ENCODE measurements at places on chromosomes 3 and 15.
A peak's percentile ranks its signal among the peaks of the same experiment; 100 is the strongest.

GRCh38 chr15:33104212-33104611 lies 90.3 kb downstream of the FMN1 start:
- peak; percentile 76 for DNase-seq

DNA sequence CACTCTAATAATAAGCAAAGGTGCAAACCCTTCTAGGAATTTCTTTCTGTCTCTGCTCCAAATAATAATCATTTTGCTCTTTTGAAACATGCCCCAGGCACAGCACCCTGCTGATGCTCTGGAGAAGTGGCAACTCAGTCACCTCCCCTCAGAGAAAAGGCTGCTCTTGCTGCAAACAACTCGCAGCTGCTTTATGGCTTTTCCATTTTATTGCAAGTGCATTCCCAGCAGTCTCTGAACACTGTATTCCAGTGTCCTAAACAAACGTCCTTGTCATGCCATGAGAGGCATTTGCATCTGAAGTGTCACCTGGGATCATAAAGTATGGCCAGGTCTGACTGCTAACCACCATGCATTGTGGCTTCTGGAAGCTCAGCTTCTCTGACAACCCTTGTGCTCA lies 358.1 kb upstream of the TRIM42 start:
- DNase-seq = no peak

DNA sequence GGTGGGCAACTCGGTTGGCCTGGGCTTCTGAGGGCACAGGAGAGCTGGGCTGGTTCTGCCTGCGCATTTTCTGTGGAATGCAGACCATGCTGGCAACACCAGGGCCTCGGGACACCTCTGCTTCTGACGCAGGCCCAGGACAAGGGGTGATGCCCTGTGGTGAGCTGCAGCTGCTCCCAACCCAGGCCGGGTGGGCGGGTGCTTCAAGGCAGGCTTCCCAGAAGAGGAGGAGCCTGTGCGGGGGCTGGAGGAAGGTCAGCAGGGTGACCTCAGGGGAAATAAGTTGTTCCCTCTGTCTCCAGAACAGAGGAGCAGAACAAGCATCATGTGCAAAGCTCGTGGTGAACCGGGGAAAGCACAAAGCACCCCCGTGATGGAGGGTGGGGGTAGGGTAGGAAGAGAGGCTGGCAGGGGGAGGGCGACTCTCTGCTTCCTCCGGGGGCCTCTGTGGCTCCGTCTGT lies 11.0 kb upstream of the PLXNA1 start:
- peak; percentile 69 for DNase-seq

DNA sequence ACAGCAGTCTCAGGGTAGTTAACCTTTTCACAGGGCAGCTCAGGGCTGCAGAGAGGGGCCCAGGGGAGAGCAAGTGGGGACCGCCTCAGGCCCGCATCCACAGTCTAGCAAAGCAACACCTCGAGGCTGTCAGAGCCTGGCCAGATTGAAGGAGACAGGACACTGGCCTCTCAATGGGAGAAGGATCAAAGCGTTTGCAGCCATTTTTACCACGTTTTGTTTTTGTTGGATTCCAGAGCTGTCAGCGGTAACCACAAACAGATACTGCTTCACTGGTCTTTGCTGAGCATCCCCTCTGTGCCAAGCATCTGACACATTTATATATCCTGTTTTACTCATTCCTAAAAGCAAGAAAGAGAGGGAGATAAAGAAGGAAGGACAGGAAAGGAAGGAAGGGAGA lies 153.8 kb downstream of the SHQ1 start:
- no peak for DNase-seq

Measured in fibroblast of gingiva (primary cell).